ENCODE measurements at places on chromosomes 12 and 14.

GRCh38 chr12:15118955-15119354, 102.3 kb downstream of the RERG start:
- DNase-seq = no peak

DNA sequence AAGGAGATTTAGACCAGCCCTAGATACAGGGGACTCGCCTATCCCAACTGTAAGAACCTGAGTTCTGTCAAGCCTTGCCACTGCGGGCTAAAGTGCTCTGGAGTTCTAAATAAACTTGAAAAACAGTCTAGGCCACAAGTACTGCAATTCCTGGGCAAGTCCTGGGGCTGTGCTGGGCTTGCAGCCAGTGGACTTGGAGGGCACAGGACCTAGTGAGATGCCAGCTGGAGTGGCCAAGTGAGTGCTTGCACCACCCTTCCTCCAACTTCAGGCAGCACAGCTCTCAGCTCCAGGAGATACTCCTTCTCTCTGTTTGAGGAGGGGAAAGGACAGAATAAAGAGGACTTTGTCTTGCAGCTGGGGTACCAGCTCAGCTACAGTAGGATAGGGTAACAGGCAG, 307.6 kb upstream of the FBXO33 start:
- DNase-seq = no peak

DNA sequence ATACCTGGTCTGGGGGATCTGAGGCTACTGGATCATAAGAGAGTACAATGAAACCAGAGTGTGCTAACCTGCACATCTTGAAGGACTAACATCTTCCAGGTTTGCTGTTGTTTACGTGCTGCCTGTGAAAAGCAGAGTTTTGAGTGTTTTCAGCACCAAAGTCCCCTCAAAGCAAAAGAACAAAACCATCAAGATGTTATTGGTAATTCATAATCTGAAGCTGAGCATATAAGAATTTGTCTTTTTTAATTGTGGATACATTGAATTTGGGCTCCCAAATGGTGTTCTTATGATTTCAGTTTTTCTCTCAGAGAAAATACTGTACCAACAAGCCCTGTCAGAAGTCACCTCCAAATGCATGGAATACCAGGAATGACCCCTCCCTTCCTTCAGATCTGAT, 110.2 kb downstream of the BTG1 start:
- no peak for DNase-seq

GRCh38 chr14:57751400-57751799, 114.5 kb downstream of the SLC35F4 start:
- no peak for DNase-seq

- DNase-seq = no peak
Observed at GRCh38 chr12:124769163-124769530, 94.5 kb downstream of the SCARB1 start.

DNA sequence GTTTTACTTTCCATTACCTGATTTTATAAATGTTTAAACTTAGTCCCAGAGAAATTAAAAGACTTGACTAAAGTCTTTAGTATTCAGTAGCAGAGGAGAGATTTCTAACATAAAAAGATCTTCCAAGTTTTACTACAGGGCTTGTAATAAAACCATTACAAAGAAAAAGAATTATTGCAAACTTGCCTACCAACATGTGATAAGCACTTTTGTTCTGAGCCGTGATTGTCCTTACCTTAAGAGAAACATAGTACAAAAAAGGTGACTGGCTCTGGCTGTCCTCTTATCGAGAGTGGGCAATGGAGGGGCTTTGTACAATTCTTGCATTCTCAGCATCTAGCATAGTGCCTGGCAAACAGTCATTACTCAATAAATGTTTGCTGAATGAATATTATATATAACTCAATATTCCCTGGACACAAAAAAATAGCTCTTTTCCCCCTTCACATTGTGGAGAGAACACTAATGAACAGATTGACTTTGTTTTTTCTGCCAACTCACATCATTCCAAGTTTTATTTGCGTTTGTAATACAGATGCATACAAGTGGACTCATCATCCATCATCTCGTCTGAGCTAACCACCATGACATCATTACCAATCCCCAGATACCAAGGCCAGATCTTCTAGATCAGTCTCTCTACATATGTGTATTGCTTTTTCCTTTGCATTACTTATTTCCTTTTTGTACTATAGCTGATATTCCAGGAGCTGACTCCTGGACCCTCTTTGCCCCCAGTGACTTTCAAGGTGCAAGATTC, 192.8 kb upstream of the EEA1 start:
- DNase-seq = no peak

GRCh38 chr12:98639491-98639890, 5.1 kb downstream of the IKBIP start:
- no peak for DNase-seq

DNA sequence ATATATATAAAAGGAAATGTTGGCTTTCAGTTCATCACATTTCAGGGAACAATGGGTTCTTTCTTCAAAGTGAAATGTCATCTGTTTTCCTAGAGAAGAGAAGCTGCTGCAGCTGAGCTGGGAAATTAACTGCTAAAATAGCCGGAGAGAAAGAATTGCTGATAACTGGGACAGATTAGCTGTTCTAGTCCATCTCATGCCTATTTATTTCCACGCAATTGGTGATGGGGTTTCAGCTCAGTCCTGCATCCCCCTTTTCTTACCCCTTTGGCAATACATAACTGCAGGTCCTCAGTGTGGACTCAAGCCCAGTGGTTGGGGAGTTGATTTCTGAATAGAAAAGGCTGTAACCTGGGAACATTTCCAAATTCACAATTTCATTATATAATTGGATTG, 436.9 kb upstream of the TMEM132C start:
- no peak for DNase-seq

- DNase-seq = no peak
Observed at GRCh38 chr14:49483268-49483667, 102.9 kb downstream of the RPS29 start.

- DNase-seq = no peak
Observed at GRCh38 chr12:94545935-94546771, 86.5 kb upstream of the CEP83 start.

DNA sequence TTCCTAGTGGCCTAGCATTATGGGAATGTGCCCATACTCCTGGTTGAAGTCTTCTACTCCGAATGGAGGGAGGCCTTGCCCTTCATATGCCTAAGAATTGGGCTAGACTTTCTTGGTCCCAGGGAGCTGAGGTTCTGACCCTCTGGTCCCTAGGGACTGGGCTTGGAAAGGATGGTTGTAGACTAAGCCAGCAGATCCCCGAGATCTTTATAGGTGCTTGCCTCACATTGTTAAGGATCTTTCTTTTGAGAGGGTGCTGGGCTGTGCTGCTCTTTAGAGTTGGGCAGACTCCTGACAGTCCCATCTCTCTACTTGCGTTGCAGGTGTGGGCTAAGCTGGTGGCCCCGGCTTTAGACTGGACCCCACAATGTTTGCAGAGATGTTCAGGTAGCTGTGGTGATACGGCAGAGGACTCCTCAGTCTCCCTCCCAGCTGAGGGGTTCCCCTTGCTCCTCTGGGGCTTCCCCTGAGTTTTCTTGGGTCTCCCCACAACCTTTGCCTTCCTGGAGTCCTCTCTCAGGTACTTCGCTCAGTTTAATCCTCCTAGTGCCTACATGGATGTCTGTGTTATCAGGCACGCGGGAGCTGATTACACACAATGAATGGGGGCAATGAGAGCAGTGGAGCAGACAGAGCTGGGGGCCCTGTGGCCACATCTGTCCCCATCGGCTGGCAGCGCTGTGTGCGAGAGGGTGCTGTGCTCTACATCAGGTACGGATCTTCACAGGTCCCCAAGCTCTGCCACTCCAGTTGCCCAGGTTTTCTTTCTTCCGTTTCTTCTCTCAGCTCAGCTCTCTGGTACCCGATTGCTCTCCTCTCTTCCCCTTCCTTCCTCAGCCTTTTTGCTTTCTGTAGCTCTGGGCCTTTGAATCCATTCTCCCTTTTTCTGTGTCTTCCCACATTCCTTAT, 1.3 kb downstream of the MBD6 start:
- DNase-seq = no peak

DNA sequence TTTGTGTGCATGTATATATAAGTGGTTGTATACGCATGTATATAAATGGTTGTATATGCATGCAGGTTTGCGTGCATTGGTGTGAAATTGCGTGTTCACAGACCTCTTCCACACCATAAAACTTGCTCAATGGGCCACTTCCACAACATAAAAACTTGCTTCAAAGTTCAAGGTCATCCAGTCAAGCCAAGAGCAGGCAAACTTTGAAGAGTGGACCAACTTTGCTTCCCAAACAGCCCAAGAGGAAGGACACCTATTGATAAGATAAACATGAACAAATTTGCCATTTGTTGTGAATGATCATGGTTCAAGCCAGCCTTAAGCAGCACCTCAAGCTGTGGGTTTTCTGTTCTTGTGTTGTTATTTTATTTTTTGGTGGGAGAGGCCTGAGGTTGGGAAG, 25.2 kb upstream of the PPP1CC start:
- DNase-seq = no peak

GRCh38 chr12:3089588-3089987, 12.4 kb downstream of the TSPAN9 start:
- DNase-seq = no peak

- no peak for DNase-seq
Observed at GRCh38 chr12:28742791-28743190, 406.3 kb upstream of the FAR2 start.

DNA sequence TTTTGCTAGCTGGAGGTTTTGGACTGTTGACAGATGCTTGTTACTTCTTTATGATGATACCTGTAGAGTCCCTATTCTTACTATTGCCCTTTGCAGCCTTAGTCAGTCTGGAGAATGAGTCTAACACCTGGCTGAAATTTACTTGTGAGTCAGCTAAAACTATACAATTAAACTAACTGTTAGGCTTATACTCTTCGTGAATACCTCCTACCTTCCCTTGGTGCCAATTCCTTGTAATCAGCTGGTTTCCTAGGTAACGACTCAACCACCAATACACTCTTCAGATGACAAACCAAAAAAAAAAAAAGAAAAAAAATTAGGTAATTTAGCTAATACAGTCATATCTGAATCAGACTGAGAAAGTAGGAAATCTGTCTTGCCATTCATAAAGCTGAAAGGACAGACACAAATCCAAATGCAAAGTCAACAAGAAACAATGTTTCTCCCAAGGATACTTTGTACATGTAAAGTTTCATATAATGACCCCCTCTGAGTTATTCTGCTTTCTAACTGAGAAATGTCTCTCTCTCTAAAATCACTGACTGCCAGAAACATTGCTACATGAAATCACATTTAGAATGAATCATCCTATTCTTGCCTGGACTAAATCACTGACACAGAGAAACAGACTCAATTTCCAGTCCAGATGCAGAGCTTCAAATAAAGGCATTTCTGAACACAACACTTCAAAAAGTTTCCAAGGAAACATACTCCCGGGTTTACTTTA, 56.5 kb upstream of the CDKL1 start:
- DNase-seq = no peak

- DNase-seq = no peak
Observed at GRCh38 chr14:63881926-63882325, 29.1 kb downstream of the SYNE2 start.

- no peak for DNase-seq
Observed at GRCh38 chr14:71703477-71703876, 228.8 kb upstream of the RGS6 start.

DNA sequence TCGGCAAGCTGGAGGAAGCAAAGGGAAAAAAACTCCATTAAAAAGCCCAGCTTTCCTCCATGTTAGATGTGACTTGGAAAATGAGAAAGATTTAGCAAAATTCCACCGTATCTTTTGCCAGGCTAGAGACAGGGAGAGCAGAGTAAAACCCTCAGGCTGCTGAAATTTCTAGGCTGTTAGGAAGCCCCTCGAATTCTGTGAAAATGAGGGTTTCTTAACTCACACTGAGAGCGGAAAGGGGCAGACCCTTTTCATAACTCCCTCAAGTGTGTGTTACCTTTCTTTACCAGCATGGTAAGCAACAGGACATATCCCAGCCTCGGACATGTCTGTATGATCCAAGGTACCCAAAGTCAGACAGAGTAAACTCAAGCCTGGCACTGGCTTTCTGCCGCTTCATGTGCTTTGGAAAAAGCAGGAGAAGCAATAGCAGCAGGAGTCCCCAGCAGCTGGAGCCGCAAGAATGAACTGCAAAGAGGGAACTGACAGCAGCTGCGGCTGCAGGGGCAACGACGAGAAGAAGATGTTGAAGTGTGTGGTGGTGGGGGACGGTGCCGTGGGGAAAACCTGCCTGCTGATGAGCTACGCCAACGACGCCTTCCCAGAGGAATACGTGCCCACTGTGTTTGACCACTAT, at the start of gene RHOJ:
Gene RHOJ, plus strand, starts transcription at position 37 of the 637 bp plus-strand sequence. Its CDS starts 427 bp downstream, at position 464.
- DNase-seq = no peak

DNA sequence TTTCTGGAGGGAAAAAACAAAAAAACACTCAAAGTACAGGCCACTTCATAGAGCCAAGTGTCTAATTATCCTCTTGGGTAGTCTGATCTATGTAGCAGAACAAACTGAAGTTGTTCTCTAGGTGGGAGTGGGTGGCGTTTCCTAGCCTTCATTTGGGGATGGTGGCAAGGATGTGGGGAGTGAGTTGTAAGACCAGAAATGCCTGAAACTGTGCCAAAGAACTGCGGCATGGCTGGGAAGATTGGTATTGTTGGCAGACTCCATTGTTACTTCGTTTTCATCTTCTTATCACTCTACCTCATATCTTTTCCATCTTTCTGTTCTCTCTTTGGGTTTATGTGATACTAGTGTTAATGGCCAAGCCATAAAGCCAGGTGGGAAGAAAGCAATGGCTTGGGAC, 177.3 kb upstream of the DDHD1 start:
- no peak for DNase-seq

DNA sequence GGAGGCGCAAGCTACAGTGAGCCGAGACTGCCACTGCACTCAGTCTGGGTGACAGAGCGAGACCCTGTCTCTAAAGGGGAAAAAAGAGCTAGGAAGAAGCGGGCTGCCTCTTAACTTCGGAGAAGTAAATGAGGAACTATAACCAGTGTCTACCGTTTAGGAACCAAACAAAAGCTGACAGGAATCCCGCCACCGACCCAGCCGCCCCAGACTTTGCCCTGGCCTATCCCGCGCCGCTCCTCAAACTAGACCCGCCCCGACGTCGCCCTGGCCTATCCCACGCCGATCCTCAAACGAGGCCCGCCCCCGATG, 568 bp upstream of the SIVA1 start:
- DNase-seq = no peak
